ENCODE measurements at places on chromosomes 7 and 10.

GRCh38 chr10:100713049-100713858 is 32.1 kb upstream of the PAX2 start:
- no peak for DNase-seq

DNA sequence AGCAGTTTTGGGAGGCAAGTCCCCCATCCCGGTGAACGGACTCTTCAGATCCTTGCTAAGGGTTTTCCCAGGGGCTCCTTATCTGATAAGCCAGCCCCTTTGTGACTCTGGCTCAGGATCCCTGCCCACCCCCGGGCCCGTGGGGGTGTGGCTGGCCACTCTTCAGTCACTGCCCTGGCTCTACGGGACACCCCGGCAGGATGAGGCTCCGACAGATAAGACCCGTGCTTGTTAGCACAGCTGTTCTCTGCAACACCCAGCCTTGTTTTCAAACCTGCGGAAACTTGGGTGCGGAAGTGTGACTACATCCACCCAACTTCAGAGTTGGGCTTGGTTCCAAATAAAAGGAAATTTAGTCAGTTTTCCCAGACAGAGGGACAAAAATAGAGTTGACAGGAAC is 66.7 kb upstream of the PODXL start:
- peak; percentile 77 for DNase-seq

DNA sequence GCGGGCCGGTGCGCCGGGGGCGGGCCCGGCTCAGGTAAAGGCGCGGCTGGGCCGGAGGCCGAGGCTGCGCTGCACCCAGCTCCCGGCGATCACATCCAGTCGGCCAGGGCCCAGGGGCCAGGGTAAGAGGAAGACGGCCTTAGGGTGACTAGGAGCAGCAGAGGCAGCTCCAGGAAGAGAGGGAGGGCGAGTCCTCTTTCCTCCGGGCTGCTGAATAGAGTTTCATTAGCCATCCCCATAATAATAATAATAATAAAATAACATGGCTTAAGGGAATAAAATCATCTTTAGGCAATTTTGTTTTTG is 44.8 kb upstream of the CDK1 start:
- DNase-seq: no peak

DNA sequence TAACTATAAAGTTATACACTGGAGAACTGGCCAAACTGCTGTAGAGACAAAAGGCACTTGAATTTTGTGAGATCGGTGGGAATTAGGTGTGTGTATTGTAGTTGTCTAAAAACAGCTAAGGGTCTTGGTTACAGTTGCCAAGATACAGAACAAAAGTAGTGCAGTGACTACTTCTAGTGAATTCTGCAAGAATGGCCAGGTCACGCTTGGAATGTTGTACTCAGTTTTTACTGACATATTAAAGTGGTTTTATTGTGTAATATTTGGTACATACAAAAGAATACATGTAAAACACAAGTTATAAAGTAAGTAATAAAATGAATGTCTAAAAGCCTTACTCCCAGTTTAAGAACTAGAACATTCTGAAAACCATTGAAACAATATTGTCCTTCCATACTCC is 42.4 kb downstream of the PRPF18 start:
- DNase-seq: peak; percentile 74

DNA sequence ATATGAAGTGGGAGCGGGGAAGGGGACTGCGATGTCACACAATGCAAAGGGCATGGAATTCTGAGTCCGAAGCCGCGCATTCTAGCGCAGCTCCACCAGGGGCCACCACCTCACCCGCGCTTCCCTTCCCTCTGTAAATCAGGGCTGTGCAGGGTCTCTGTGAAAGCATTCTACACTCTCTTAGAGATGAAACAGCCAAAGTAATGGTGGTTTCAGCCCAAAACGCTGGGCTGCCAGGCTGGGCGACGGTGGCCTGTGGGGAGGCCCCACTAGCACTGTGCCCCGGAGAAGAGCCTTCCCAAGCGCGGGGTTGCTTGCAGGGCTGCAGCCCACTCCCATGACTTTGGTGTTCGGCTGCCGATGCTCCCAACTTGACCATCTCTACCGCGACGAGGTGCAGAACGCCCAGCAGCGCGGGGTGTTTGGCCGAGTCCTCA is 11.4 kb downstream of the ATG9B start:
- peak; percentile 54 for DNase-seq

GRCh38 chr10:78542521-78542920 is 508.9 kb downstream of the RPS24 start:
- no peak for DNase-seq

DNA sequence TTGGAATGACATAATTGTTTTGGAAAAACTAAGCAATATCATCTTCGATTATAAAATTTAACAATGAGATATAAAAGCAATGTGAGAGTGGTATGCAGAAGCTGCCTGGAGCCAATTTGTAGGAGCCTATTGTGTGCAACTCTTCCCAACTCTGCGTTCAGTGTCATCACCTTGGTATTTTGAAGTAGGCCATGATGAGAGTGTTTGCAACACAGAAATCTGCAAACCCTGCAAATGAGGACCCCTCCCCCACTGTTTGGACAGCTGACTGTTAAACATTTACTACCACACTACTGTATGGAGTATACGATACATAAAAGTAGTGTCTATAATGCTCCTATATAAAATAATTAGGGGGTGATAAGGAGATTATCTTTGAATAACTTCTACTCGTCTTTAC is 531.3 kb downstream of the ATRNL1 start:
- DNase-seq: peak; percentile 54

GRCh38 chr7:33423646-33424020 is 294.3 kb downstream of the BBS9 start:
- no peak for DNase-seq

DNA sequence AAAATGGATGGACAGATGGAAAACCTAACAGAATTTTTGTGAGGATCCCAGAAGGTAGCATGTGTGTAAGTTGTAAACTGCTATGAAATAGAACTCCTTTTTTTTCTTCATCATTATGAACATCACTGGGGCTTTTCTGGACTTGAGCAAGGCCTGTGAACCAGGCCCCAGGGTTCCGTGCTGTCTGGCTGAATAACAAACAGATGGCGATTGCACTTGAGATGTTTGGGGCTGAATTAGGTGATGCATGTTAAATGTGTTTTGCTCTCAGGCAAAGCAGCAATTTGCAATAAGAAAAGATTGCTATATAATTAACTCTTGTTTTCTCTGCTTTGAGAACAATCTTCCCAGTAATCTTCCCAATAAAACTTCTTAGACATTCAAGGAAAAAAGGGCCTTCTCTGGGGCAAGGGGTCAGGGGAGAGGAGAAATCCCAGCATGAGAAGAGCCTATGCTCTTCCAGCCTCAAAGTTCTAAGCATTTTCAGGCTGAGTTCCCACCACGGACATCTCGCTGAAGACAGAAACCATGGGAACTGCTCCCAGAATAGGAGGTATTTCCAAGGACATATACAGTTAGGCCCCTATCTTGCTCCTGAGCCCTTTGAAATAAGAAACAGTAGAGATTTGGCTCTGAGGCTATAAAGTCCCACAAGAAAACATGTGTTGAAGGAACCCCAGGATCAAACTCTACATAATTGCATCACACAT is 98.7 kb downstream of the ITIH5 start:
- no peak for DNase-seq

DNA sequence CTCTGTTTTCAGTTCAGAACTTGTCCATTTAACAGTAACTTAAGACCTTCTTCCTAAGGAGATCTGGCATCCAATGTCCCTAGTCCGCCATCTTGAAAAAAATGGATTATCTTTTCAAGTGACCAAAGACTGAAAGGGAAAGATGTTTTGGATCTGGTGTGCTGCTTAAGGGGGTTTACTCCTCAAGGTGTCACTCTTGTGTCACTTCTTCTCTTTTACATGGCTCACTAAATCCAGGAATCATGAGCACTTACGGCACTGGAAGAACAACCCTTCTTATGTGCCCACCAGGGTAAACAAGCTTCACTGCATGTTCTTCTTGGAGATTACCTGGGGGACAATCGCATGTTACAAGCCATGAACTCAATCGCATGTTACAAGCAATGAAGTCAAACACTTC is 43.7 kb downstream of the ANXA8 start:
- no peak for DNase-seq

DNA sequence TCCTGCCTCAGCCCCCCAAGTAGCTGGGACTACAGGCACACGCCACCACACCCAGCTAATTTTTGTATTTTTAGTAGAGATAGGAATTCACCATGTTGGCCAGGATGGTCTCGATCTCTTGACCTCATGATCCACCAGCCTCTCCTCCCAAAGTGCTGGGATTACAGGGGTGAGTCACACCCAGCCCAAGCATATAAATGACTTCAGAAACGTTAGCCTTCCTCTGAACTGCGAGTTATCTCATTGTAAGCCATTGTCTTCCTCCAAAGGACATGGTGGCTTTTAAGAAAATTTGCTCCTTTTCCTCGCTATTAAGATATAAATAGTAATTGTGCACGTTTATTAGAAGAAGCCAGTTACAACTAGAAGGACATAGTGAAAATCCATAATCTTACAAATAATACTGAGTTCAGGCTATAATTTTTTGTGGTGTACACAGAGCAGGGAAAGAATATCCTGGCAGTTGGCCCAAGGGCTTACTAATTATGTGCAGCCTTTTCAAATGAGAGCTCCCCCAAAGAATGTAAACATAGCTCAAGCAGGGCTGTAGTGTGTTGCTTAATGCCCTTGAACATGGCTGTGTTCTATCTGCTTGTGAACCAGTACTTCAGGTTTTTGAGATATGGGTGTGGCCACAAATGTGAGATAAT is 495.8 kb downstream of the PARD3 start:
- peak; percentile 97 for DNase-seq

DNA sequence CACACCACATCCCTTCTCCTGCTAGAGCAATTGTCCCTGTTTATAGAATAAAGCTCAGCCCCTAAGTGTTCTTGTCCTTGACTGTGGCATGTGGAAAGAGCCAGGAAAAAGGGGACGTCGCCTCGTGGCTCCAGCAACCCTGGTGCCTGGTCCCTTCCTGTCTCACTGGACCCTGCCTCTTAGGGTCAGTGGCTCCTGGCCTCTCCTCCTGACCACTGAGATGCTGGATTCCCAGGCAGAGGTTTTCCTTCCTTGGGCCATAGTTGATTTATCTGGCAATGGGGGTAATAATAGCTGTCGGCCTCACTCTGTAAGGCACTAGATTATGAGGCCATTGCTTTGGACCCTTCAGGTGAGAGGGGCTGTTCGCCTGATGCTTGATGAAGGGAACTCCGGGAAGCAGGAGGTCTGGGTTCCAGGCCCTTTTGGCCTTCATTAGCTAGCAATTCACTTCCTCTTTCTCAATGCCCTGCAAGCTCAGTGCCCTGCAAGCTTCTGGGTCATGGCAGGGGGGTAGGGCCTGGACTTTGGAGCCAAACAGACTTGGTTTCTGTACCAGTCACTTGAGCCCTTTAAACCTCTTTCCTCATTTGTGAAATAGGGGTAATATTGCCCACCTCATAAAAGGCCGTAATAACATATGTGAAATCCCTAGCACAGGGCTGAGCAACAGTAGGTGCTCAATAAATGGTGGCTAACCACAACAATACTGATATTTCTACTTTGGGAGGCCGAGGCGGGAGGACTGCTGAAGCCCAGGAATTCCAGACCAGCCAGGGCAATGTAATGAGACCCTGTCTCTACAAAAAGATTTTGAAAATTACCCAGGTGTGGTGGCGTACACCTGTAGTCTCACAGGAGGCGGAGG is 1.1 kb downstream of the ASL start:
- DNase-seq: no peak

Measured in choroid plexus epithelial cell (primary cell).